ENCODE measurements at places on chromosomes 5 and 9.

- no peak for DNase-seq
These were observed 196 bp upstream of the GRM6 start for GRCh38 chr5:178995341-178995690.

DNA sequence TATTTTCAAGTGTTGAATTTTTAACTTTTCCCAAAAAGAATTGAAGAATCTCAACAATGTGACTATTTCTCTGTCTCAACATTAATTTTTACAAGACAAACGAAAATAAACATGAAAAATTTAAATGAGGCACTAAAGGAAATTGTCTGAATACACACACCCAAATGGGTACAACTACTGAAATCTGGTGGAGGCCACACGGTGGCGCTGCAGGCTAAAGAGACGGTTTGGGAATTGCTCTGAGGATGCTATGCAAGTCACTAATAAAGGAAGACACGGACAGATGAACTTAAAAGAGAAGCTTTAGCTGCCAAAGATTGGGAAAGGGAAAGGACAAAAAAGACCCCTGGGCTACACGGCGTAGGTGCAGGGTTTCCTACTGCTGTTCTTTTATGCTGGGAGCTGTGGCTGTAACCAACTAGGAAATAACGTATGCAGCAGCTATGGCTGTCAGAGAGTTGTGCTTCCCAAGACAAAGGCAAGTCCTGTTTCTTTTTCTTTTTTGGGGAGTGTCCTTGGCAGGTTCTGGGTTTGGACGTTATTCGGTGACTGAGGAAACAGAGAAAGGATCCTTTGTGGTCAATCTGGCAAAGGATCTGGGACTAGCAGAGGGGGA lies at the start of gene PCDHB10:
PCDHB10 (plus strand) TSS at position 244 of the 616 bp plus-strand sequence; CDS start at position 444, 200 bp downstream.
- no peak for DNase-seq

DNA sequence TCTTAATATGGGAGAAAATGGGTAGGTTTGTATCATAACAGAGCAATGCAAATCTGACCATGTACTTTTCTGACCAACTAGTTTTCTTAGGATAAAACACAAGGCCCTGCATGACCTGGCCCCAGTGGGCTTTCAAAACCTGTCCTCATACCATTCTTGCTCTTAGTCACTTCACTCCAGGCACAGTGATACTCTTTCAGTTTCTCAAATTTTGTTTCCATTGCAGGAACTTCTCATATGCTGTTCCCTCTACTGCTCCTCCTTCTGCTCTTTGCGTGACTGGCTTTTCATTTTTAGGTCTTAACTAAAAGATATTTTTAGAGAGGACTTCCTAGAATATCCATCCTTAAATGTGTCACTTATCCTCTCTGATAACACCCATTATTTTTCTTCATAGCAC lies 112.4 kb downstream of the INIP start:
- DNase-seq = no peak

GRCh38 chr9:135321580-135321979 lies 158.0 kb upstream of the PPP1R26 start:
- no peak for DNase-seq

DNA sequence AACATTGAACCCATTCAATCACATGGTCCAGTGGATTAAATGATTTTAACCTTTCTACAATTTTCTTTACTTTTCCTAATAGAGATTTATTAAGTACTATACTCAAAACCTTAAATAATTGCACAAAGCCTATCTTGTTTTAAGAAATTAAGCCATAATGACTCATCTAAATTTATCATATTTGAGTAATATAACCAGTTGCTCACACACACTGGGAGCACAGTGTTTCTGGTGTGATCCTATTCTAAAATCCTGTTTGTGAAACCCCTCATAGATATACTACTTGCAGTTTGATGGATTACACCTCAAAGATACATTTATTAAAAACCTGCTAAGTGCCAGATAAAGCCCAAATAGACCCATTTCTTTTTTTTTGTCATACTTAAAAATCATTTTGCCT lies 668.3 kb upstream of the CDH18 start:
- DNase-seq = no peak

DNA sequence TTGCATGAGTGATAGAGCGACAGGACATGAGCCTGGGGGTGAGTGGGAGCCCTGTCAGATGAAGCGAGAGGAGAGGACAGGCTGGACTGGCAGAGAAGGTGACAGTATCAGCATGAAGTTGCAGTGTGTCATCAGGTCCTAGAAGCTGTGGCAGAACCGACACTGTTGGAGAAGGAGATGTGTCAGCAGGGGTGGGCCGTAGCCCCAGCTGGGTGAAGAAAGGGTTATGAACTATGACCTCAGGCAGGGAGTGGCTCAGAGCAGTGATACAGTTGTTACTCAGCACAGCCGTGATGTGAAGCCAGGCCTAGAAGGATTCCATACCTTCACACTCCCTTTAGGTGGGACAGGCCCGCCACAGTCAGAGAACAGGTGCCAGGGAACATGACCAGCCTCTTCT lies 7.6 kb downstream of the PCYOX1L start:
- DNase-seq = no peak
